ENCODE measurements at places on chromosomes 2 and 18.

DNA sequence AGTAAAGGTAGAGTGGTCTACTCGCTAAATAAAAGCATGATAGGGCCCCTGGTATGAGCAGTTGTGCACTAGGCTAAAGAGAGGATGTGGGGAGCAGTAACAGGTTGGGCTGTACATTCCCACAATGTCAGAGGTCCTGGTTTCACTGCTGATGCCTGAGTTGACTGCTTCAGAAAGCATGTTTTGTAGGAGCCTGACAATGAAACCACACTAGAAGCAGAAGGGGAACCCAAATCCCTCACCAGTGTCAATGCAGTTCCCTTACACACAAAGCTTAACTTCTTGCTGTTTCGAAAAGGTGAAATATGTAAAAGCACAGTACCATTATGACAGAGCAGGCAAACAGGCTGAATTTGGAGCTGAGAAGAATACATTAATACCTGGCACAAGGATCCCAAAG is 291.7 kb upstream of the KYNU start:
- no peak for ATAC-seq

DNA sequence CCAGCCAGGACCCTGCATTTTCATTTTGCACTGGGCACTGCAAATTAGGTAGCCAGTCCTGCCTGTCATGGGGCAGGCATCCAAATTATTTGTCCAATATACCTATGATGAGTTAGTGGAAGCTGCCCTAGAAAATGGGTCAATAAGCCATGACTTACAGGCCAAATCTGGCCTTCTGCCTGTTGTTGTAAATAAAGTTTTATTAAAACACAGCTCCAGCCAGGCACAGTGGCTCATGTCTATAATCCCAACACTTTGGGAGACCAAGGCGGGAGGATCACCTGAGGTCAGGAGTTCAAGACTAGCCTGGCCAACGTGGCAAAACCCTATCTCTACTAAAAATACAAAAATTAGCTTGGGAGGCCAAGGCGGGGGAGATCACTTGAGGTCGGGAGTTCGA is 8.3 kb downstream of the AP1S3 start:
- ATAC-seq = no peak

DNA sequence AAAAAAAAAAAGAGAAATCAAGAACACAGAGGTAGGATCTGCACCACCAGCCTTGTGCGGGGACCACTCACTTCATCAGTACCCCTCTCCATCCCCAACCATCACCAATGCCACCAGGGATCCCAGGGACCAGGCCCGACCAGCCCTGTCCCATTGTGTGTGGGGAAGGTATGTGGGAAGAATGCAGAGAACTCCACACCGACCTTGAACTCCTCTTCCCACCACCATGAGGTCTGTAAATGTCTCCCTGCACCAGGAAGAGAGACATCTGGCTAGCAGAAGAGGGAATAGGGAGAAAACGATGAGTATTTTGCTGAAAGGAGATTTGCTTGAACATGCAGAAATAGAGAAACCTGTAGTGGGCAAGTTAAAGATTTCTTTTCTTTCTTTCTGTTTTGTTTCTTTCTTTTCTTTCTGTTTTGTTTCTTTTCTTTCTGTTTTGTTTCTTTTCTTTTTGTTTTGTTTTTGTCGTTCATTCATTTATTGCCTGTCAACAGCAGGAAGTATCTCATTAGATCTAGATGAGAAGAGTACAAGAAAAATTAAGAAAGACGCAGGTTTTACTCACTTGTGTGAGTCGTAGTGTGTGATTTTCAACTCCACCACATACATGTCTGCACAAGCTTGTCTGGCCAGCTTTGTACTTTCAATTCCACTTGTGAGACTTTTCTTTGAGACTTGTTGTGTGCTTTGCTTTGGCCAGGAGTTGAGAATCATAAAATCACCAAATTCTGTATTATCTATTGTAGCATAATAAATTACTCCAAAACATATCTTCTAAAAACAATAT is 179.8 kb upstream of the HAAO start:
- peak; percentile 46 for ATAC-seq

GRCh38 chr2:19866771-19867170 is 35.0 kb downstream of the TTC32 start:
- ATAC-seq = no peak

DNA sequence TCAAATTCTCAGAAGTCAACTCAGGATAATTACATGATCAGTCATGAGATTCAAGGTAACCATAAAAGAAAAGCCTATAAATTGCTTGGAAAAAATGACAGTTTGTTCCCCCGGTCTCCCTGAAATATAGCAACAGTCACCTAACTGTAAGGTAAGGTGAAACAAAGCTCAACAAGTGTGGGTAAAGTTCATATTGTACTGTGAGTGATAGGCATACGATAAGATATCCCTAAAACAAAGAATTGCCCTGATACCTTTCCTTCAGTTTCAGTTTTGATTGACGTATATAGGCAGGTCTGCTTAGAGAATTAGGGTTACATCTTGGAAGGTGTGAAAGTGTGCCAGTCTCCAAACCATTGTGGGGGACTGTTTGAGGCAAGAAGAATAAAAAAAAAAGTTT is 4.0 kb upstream of the CCBE1 start:
- no peak for ATAC-seq

GRCh38 chr18:31218671-31219383 is 56.2 kb upstream of the DSC1 start:
- no peak for ATAC-seq

DNA sequence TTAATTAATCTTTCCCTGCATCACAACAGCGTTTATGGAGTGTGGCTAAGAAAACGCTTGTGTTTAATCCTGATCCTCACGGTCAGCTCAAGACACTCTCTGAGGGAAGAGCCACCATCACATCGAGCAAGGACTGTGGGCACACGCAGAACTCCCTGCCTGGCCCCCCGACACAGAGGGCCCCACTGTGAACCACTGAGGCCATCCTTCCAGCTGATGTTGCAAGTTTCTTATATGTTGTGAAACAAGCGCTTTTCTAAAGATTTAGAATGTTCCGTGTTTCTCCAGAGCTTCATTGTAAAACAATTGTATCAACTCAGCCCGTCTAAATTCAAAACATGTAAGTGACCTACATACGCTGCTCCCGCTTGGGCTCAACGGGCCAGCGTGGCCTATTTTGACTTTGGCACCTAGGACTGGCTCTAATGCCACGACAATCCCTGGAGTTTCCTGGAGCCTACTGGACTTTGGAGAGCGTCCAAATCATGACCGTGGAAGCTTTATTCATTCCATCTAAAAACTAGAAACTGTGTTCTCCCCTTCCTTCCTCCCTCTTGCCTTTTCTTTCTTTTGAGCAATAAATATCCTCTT is 34.9 kb downstream of the SERPINE2 start:
- no peak for ATAC-seq

DNA sequence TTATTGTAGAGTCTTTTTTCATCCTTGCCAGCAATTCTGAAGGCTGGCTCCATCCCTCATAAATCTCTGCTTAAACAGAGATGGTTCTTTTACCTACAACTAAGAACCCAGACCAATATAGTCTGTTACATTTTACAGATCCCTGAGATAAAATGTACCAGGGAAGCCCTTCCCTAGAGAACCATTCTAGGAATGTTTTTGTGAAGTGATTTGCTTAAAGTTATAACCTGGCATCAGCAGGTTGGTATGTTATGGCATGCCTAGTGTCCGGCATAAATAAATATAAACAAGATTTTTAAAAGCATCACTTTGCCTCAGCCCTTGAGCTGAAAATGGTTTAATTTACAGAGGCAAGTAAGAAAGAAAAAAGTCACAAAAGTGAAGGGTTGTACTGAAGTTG is 18.5 kb upstream of the NPAS2 start:
- ATAC-seq = no peak

DNA sequence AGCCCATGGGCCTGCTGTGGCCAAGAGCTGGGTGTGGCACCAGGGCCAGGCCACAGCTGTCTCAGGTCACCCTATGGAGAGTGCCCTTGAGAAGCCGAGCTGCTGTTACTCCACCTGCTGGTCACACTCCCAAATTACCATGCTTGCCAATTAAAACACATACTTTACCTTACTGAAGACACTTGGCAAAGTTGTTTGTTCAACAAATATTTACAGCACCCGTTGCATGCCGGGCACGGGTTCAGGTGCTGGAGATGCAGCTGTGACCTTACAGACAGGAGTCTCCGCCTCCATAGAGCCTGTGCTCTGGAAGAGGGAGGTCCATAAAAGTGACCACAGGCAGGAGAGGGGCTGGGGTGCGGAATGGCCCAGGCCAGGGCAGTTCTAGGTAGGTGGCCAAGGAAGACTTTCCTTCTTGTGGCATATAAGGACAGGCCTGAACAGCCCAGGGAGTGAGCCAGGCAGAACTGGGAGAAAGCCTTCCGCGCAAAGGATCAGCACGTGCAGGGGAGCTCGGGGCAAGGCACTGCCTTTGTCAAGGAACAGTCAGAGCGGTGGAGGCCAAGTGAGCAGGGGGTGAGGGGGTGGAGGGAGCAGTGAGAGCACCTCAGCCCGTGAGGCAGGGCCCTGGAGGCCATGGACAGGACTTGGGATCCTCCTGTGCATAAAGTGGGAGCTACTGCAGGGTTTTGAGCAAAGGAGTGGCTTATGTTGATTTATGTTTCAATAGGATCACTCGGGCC is 23.6 kb upstream of the RBM44 start:
- peak; percentile 56 for ATAC-seq

- no peak for ATAC-seq
These were observed 29.8 kb downstream of the UPP2 start for GRCh38 chr2:158131483-158131912.

DNA sequence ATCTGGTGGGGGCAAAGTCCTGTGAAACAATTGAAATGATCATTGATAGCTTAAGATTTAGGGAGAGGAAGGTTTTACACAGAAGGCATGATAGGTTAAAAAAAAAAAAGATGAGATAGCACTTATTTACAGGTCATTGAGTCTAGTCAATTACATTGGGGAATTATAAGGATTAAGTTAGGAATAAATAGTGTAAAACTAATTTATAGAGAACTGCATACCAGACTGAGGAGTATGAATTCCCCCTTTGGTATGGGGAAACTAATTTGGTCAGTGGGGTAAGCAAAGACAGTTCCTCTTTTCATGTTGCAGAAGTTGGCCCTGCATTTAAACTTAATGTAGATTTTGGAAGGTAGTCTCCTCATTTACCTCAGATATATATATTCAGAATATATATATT is 10.8 kb downstream of the GLS start:
- no peak for ATAC-seq

DNA sequence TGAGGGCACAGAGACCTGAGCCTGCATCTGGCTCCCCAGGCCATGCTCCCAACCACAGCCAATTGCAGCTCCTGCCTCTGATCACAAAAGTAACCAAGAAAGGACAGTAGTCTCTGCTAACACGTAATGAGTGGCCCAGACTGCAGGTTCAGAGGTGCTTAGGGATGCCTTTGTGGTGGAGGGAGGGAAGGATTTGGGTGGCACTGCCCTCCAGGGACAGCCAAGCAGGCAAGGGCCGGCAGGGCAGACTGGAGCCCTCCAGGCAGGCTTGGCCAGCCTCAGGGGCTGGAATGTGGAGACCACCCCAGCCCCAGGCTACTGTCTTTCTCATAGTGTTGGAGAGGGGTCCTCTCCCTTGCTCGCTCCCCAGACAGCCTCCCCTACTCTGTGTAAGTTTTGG is 114.5 kb upstream of the SMAD2 start:
- ATAC-seq = no peak

DNA sequence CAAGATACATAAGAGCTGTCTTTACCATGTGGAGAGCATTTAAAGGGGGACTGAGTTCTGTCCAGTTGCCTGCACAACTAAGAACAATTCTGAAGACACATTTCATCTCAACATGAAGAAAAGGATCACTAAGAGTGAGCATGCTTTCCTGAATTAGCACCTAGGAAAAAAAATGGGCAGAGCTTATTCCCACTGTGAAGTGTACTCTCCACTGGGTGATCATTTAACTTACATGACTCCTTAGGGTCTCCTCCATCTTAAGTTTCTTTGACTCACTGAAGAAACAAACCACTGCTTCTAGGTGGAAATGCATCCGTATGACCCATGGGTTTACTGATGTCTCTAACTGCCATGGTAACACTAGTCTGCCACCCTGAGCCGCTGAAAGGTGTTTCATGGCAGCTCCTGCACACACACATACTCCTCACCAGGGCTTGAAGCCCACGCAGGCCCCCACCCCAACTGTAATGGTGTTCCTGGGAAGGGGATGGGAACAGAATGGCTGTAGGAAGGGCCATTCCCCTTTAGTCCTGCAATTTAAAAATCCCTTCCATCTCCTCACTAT is 27.1 kb downstream of the HDLBP start:
- no peak for ATAC-seq

DNA sequence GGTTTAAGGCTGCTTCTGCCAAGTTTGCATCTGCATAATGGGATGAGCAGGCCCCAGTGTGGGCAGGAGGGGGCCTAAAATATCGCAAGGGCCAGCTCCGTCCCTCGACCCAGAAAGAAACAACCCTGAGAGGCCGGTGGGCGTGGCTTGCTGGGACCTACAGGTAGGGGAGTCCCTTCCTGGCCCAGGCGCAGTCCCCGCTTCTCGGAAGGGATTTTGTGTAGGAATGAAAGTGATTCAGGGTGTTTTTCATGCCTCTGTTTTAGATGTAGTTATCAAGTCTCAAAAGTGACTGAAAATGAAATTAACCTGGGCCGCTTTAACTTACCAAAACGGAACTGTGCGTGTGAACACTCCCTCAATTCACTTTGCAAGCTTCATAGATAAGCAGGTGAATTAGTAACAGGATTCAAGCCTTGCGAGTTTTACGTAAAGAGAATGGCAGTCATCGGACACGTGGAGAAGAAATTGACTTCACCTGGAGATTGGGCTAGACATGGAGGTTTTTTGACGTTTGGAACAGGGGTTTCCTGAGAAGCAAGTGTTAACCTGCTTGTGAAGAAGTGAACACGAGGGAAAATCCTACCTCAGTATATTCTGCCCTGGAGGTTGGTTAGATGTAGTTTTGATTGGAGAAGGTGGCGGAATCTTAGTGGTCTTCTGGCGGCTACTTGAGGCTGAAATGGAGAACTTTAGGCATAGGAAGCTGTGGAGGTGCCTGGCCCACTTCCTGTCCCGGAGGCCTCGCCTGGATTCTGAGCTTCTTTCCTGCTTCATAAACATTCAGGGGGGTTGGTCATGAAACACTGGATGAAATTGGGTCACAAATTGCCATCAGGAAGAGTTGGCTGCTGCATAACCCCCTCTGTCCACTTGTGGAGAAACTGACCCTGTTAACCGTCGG is 1.7 kb downstream of the NCK2 start:
- ATAC-seq = peak; percentile 72

DNA sequence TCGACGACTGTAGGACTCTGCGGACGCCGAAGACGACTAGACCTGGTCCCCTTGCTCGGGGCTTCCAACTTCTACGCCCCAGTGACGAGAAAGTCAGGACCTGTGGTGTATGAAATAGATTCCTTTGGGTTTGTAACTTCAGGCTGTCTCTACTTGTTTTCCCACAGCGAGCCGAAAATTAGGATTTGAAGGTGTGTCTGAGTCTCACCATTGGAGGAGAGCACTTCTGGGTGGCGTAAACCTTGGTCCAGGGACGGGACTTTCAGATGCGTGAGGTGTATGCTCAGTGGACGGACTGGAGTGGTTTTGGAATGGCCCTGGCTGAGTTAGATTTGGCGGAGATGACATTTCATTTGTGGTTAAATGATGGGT is 1.3 kb downstream of the BIRC6 start:
- ATAC-seq = no peak

GRCh38 chr2:236548179-236548921 is 21.3 kb upstream of the ACKR3 start:
- no peak for ATAC-seq

All from activated CD4-positive, CD25-positive, alpha-beta regulatory T cell treated with anti-CD3 and anti-CD28 coated beads, Interleukin-2, amount 50 U/mL, for 24 hours (primary cell).